ENCODE measurements at places on chromosomes 13 and 19.

GRCh38 chr13:110109910-110110309, 197.0 kb downstream of the COL4A1 start:
- no peak for DNase-seq

DNA sequence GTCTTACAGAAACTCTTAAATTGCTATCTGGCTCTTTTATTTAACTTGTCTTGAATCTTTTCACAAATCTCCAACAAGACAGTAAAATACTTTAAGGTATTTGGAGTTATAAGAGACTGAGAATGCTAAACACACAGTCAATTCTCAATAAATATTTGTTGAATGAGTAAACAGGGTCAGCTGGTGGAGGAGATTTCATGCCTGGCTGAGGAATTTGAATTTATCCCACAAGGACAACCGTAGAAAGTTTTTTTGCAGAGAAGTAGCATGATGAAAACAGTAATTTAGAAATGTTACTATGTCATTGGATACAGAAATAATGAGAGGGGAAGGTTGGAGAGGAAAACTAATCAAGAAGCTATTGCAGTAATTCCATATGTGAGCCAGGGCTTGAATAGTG, 1223.7 kb downstream of the PCDH17 start:
- no peak for DNase-seq

- no peak for DNase-seq
Observed at GRCh38 chr13:97266332-97266731, 44.2 kb downstream of the MBNL2 start.

DNA sequence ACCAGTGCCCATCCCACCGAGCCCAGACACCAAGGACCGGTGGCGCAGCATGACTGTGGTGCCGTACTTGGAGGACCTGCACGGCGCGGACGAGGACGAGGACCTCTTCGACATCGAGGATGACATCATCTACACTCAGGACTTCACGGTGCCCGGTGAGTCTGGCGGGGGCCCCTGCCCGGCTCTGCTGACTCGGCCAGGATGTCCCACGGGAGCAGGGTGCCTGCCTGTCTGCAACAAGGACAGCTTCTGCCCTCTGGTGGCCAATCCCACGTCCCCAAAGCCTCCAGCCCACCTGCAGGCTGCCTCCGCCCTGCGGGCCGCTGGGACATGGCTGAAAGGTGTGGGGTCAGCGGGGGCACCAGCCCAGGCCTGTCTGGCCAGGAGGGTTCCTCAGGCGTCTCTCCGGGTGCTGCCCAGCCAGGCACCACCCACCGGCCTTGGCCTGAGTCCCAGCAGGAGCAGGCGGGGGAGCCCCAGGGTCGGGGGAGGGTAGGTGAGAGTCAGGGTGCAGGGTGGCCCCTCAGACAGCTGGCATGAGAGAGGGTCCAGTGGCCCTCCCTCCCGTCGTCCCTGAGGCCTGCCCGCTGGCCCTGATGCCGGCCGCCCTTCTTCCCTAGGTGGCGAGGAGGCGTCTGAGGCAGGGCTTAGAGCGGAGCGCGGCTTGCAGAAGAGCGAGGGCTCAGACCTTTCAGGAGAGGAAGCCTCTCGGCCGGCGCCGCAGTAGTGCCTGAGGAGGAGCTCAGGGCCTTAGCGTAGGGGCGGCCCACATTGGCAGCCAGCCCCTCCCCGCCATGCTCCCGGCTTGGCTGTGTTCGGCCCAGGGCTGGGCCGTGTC, 14.6 kb downstream of the CBARP start:
- no peak for DNase-seq

GRCh38 chr19:56107626-56108351, 13.3 kb downstream of the ZNF787 start:
- DNase-seq = no peak

- no peak for DNase-seq
Observed at GRCh38 chr13:20566468-20566897, 474 bp upstream of the IFT88 start.

GRCh38 chr13:34011552-34012085, 193.7 kb downstream of the RFC3 start:
- no peak for DNase-seq

Data from stimulated activated CD4-positive, alpha-beta T cell treated with anti-CD3 and anti-CD28 coated beads, Interleukin-4, amount 100 ng/mL, for 1 hour (primary cell).